D341Med (cell line): ENCODE measurements at places on chromosomes 5 and 9.

DNA sequence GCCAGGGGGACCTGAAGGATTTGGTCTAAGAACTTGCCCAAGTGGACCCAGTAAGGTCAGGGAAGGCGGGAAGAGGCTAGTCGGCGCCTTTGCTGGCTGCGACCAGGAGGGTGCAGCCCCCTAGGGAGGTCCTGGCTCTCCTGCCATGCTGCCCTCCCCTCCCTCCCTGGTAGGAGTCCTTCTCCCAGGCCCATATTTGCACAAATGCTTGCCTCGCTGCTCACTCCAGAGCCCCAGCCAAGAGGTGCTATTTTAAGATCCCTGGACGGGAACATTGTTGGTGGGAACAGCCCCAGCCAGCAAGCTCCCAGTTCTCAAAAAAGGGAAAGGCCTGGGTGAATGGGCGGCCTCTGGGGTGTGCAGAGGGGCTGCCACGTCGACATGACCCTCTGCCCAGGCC is 4.3 kb upstream of the IL17B start:
- no peak for DNase-seq

DNA sequence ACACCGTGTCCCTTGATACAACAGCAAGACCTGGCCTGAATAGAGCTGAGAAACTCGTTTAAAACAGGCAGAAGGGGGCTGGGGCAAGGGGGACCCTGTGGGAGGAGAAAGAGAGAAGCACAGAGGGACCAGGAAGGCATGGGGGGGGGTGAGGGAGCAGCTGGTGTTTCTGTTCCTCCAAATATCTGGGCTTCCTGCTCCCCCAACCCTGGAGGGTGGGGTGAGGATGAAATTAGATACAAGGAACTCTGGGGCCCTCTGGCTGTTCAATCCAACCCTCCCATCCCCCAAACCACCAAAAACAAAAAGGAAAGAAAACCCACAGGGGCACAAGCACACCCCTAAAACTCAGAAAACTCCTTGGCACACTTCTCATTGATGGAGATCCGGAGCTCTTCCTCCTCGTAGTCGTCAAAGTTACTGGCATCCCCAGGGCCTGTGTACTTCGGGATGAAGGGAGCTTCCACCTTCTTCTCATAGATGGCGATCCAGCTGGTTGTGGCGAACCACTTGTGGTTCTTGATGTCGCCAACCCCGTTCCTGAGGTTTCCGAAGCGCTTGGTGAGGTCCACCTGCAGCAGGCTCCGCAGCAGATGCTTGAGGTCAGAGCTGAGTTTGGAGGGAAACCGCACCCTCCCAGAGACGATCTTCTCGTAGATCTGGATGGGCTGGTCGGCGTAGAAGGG is 1.1 kb downstream of the PRKACG start:
- no peak for DNase-seq

DNA sequence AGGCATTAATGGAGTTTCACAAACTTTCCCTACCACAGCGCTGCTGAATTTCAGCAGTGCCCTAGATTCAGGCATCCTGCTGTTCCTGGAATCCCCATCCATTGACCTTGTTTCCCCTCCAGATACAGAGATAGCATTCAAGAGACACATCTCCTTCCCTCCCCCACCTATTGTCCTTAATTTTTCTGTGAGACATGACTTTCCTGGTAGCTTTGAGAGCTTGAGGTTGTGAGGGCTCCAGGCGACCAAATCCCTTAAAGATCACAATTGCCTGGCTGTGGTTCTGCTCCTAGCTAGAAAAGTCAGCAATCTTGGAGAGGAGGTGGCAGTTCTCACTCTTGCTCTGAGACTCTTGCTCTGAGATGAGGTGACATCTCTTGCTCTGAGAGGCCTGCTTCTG is 48.0 kb downstream of the PRR16 start:
- DNase-seq, result no peak

DNA sequence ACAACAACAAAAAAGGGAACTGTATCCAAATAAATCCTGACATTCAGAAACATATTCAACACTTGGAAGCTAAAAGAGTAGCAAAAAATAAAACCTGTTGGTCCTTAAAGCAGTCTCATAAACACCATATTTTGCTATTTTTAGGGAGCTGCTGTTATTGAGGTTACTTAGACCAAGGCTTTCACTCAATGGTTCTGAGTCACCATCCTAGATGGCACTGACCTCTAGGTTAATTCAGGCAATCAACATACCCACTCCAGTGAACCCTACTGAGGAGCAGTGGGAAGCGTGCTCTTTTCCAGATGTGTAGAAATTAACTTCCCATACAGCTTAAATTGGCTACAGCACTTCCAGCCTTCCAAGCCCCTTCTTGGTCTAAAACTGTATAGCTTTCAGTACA is 5.2 kb downstream of the GNAQ start:
- DNase-seq, result no peak

DNA sequence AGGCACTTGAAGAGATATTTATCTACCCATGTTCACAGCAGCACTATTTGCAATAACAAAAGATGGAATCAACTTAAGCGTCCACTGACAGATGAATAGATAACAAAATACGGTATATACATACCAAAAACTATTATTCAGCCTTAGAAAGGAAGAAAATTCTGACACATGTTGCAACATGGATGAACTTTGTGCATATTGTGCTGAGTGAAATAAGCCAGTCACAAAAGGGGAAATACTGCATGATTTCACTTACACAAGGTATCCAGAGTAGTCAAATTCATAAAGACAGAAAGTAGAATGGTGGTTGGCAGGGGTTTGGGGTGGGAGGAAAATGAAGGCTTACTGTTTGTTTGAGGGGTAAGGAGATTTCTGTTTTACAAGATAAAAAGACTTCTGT is 66.0 kb downstream of the FBN2 start:
- no peak for DNase-seq

DNA sequence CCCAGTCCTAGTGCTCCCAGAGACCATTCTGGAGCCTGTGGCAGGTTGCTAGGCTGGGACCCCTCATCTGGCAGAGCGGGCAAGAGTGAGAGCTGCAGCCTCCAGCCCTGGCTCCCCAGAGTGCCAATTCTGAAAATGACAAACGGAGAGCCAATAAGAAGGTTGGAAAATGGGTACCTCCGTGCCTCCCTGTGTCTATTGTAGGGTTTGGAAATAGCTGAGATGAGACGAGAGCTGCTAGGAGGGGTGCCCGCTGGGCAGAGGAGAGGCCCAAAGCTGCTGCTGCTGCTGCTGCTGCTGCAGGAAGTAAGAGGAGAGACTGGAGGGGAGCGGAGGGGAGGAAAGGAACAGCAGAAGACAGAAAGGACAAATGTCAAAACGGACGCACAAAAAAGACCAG is 36.0 kb upstream of the FUBP3 start:
- DNase-seq, result no peak

GRCh38 chr5:10034001-10034400 is 215.7 kb downstream of the ATPSCKMT start:
- no peak for DNase-seq

- no peak for DNase-seq
Measured at GRCh38 chr9:97802276-97802675, 50.8 kb upstream of the FOXE1 start.

- no peak for DNase-seq
Measured at GRCh38 chr5:108321341-108321740, 60.6 kb downstream of the FBXL17 start.

DNA sequence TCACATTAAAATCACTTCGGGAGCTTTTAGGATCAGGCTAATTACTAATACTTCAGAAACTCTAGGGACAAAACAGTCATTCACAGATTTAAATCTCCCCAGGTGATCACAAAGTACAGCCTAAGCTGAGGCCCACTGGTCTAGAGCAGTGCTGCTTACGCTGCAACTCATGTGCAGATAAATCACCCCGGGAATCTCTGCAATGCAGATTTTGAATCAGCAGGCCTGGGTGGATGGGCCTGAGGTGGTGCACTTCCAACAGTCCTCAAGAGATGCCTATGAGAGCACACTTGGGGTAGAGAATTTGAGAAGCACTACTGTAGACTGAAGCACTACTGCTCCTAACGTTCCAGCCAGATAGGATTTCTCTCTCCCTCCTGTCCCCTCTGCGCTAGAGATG is 28.4 kb downstream of the CSF1R start:
- no peak for DNase-seq

DNA sequence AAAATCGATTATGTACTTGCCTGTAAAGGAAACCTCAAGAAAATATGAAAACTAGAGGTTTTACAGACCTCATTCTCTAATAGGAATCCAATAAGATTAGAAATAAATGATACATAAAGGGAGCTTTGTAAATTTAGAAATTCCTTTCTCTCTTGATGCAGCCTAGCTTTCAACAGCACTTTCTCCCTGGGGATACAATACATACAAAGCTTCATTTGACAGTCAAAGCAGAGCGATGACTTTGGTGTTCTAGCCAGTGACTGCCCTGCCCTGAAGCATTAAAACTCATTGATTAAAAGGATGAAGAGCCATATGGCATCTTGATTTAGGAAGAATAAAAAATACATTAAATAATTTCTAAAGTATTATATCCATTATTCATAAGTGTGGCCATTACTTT is 46.3 kb upstream of the GLIS3 start:
- no peak for DNase-seq

GRCh38 chr5:155147222-155147621 is 133.7 kb downstream of the KIF4B start:
- no peak for DNase-seq

DNA sequence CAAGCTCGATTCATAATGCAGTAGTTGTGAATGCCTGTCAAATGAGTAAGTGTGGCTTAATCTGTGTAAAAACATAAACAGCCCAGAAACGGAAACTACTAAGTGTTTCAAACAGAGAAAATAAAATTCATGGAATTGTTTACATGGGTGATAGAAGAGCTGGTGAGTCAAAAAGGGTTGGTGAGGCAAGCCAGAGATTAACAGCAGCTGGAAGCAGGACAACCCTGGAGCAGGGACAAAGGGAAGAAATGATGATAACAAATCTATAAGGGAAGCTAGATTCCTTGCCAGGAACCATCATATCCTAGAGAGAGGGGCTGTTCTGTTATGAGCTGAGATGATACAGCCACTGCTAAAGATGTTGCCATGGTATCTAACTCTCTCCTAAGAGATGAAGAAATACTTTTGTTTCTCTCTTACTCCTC is 18.0 kb upstream of the PRR16 start:
- DNase-seq, result no peak

DNA sequence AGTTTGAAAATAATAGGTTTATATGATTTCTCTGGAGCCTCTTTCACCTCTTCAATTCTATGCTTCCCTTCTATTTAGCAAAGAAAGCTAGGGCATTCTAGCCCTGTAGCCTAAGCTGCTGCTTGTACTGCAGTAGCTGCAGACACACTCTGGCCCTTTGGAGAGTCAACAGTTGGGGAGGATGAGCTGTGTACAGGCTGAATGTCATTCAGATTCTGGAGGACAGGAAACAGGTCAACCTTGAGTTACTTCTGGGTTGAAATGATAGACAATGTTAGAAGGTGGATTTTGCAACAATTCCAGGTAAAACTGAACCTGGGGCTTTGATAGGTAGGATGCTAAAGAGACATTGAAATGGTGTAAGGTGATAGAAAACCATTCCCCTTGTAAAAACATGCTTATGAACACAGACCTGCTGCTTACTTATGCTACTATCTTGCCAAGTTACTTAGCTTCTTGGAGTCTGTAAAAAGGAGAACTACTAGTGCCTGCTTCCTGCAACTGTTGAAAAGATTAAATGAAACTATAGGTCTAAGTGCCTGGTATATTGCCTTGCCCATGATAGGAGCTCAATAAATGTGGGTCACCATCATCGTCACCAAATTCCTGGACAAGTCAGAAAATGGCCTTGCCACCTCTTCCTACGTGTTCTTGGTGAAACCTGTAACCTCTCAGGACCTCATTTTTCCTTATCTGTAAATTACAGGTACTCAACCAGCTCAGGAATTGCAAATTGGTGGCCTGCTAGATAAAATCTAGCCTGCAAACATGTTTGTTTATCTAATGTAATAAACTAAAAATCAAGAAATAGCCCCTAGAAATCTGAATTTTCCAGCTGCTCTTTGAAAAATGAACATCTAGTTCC is 83.7 kb downstream of the GALNT10 start:
- no peak for DNase-seq

DNA sequence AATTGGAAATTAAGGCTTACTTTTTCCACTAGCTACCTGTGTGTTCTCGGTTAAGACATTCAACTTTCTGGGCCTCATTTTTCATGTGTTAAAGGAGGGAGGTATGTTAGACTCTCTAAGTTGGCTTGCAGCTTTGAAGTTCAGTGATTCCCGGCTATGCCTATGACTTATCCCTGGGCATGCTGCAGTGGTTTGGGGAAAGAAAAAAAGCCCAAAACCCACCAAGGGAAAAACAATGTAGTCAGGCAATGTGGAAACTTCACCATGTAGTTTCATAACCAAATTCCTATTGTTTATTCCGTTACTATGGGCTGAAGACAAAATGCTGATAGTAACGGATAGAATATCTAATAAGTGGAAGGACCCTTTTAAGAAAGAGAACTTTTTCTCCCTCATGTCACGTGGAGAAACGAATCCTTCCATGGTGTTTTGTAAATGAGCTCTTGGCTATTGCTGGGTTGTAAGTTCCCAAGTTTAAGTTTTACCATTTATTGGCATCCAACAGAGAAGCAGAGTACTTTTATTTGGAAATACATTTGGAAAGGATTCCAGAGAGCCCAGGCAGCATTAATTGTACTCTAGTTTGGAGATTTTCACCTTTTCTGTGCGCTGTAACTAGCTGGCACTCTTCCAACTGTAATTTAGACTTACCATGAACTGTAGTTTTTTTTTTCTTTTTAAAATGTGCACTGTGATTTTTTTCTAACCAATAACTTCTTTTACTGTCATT is 84.9 kb upstream of the MPDZ start:
- DNase-seq, result no peak

DNA sequence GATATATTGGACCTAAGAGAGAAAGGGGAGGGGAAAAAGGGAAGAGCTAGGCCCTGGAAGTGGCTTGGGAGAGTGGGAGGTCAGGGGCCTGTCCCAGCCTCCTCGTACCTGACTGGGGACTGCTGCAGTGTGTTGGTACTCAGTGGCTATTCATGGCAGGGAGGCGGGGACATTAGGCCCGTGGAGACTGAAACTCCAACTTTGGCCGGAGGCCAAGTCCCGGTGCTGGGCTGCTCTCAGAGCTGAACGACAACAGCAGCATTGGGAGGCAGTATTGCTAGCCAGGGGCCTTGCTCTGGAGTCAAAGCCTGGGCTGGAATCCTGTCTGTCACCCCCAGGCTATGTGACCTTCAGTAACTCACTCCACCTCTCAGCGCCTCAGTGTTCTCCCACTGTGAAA is 37.8 kb downstream of the NEURL1B start:
- no peak for DNase-seq

GRCh38 chr9:16243798-16244197 is 626.7 kb downstream of the BNC2 start:
- no peak for DNase-seq

GRCh38 chr5:10581424-10581748 is 17.5 kb downstream of the ANKRD33B start:
- no peak for DNase-seq
